ENCODE measurements at places on chromosomes 12 and 14.
A peak's percentile ranks its signal among the peaks of the same experiment; 100 is the strongest.

- DNase-seq, result no peak
These were observed 353 bp downstream of the BAG5 start for GRCh38 chr14:103562179-103562428.

GRCh38 chr14:92582706-92583452 is 69.3 kb downstream of the RIN3 start:
- DNase-seq, result peak; percentile 3

- no peak for DNase-seq
These were observed 59.0 kb downstream of the CDC42BPB start for GRCh38 chr14:102998393-102998792.

- DNase-seq, result no peak
These were observed 36.6 kb upstream of the SYCP3 start for GRCh38 chr12:101775816-101776215.

- no peak for DNase-seq
These were observed 270.6 kb downstream of the AEBP2 start for GRCh38 chr12:19709889-19710288.

GRCh38 chr12:22377731-22378496 is 43.4 kb upstream of the ST8SIA1 start:
- DNase-seq, result no peak

DNA sequence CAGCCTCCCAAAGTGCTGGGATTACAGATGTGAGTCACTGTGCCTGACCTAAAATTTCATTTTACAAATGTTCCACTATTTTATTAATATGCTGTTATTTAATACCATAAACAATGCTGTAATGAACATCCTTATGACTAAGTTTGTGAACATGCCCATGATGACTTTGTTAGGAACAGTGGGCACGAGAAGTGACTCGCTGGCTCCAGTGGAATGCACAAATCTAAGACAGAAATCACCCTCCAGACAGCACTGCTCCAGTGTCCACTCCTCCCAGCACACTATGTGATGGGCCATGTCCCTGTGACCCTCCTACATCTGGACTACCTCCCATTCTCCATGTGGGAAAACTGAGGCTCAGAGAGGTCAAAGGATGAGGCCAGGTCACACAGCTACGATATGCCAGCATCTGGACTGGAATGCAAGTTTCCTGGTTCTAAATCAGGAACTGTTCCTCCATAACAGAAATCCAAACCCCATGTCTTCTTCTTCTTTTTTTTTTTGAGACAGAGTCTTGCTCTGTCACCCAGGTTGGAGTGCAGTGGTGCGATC is 57.9 kb downstream of the GPR68 start:
- DNase-seq, result no peak

GRCh38 chr14:44027397-44027796 is 479.7 kb downstream of the FSCB start:
- DNase-seq, result no peak

DNA sequence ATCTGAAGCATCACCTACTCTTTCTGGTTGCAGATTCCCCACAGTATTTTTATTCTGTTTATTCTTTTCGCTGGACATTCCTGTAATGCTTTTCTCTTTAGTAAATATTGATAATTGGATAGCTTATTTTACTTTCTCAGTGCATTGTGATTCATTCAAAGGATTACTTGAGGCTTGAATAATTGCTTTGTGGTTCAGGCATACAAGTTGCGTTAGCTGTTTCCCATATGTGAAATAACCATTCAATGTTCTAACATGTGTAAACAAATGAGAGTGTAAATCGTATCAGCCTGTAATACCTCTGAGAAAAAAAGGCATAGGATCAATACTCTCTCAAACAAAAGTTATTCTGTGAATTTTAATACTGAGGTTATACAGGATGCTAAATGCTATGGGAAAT is 1004.2 kb upstream of the SEL1L start:
- no peak for DNase-seq

GRCh38 chr12:42421844-42422779 is 96.1 kb downstream of the PPHLN1 start:
- no peak for DNase-seq

DNA sequence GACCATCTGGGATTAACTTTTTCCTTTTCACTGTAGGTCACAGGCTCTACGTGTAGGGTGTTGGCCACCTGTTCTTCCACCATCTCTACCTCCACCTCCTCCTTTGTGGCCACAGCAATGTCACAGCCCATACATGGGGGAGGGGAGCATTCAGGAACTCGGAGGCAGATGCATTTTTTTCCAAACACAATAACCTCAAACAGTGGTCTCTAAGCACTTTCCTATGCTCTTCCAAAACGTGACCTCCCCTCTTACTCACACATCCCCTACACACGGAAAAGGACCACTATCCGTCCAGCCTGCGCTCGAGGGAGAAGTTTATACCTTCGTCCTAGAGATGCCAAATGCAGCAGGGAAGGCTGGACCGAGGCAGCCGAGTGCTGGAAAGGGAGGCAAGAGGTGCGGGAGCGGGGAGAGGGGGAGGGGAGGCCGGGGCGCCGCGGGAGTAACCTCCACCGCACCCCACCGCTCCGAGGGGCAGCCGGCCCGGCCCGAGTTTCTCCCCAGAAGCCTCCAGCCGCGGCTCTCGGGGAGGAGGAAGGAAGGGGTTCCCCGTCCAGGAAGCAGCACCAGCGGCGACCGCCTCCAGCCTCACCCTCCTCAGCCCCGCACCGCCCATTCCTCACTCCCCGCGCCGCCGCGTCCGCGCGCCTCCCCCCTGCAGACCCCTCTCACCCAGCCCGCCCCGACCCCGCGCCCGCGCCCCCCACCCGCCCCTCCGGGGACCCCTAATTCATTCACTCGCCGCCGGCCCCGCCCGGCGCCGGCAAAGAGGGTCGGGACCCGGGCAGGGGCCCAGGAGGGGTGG is 594 bp downstream of the KRAS start:
- DNase-seq, result peak; percentile 29

DNA sequence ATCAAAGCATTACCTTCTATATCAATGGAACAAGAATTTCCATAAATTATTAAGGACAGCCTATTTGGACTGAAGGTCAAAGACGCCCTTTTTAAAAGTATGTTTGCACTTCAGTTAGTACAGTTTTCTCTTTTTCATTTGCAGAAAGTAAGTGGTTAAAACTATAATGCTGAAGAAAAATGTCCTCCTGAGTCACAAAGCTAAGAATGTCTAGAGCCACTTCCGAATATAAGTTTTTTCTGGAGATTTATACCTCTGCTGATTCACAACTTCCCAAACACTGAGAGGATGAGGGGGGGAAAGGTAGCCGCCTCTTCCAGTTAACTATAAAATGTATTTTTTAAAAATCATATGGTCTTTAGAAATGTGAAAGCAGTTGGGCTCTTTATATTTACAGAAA is 84.9 kb downstream of the DUSP6 start:
- DNase-seq, result no peak

GRCh38 chr14:52895000-52895399 is 55.9 kb downstream of the FERMT2 start:
- no peak for DNase-seq

- DNase-seq, result no peak
These were observed 33.4 kb downstream of the TSPAN9 start for GRCh38 chr12:3110578-3110977.

- DNase-seq, result no peak
These were observed 45.7 kb upstream of the OTX2 start for GRCh38 chr14:56855891-56856461.

DNA sequence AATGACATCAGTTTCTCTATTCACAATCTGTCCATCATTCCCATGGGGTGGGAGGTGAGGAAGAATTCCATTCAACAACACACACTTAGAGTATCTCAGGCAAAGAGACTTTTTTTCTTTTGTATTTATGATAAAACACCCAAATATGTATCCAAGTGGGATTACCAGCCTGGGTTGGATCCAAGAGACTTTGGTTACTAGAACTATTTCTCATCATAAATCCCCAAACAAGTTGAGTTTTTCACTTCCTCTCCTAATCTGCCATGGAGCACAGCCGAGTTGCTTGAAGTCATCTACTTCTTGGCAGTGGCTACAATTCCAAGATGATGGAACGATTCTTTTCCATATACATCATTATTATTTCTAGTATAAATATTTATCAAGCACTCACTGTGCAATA is 209.2 kb upstream of the HMGA2 start:
- no peak for DNase-seq

DNA sequence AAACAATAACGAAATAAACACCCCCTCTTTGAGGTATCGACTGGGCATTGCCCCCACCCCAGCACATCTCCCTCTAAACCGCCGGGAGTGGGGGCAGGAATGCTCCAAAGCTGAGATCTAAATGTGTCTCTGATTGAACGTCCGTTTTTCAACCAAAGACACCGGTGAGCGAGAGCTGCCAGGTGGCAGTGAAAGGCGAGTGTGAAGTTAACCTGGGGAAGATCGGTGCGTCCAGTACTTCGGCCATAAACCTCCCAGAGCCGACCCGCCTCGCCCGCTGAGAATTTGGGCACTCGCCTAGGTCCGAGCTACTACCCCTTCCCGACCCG is 625 bp downstream of the ANGEL1 start:
- no peak for DNase-seq

- peak; percentile 42 for DNase-seq
These were observed 419 bp upstream of the ATXN7L3B start for GRCh38 chr12:74537126-74537706.

GRCh38 chr12:99042226-99042625 is 397.1 kb downstream of the APAF1 start:
- no peak for DNase-seq

- no peak for DNase-seq
These were observed 121.2 kb upstream of the GRIP1 start for GRCh38 chr12:66800046-66800445.

DNA sequence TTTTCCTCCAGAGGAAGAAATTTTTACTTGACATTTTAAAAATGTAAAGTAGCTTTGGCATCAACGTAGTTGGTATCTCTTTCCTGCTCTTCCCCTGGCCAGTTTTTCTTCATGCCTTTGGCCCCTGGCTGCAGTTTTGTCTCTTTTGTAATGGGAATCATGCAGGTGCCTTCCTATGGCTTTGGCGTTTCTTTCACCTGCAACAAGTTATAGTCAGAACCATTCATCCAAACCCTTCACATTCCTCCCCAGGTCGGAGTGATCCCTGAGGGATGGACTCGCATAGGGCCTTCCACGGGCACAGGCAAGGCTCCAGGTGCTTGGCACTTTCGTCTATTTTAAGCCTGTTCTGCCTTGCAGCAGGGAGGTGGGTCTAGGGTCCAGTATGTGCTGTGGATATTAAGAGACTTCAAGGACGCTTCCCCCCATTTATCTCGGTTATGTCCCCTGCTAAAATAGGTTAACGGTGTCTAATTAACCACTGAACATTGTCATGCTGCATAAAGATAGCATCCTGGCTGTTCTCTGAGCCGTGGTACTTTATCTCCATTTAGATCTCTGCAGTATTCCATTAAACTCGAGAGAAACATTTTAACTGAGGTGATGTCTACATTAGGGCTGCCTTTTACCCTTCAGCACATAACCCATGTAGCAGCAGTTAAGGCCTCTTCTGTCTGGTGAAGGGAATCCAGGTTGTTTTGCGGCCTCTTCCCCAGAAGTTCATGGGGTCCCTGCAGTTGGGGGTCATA is 66.3 kb downstream of the IFT43 start:
- DNase-seq, result no peak

- no peak for DNase-seq
These were observed 282.1 kb upstream of the NPAS3 start for GRCh38 chr14:32656601-32657000.

DNA sequence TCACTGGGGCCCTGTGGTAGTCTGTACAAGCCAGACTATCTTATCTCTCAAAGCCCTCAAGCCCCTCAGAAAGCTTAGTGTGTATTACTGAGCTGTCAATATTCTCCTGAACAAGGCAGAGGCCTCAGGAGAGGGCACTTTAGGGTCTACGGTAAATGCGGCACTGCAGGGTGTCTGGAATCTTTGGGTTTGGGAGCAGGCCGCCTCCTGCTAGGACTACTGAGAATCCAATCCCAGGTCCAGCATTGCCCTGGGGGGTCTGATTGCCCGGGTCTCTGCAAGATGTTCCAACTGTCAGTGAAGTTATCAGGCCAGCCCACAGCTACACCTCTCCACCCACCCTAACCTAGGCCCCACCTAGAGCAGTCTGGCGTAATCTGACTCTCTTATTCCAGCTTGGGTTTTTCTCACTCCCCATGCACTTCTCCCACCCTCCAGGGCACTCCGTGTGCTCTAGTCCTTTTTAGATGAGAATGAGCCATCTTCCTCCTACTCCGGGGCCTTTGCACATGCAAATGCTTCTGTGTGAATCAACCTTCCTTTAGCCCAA is 4.3 kb upstream of the ZFP36L1 start:
- DNase-seq, result no peak

DNA sequence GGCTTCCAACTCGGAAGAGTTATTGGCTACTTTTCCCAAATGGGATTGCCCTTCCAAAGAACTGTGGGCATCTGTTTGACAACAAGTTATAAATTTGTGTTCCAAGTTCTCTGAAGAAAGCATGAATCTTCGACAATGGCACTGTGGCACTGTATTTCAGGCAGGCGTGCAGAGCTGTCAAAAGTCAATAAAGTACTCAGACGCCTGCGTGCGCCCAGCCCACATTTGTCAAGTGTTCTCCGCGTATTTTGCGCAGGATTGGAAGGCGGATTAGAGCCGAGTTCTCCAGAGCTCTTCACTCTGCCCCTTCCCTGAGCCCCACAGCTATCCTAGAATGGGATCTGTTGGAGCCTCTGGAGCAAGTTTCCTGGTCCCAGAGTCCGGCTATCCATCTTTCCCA is 103.2 kb downstream of the SLC25A47 start:
- no peak for DNase-seq

All from CD4-positive, alpha-beta T cell treated with Interleukin-6 at 100 ng/mL for 8 hours (primary cell).